ENCODE measurements at places on chromosomes 4 and X.

- DNase-seq, result no peak
These were observed 102.5 kb downstream of the DCHS2 start for GRCh38 chr4:154389148-154389547.

- no peak for DNase-seq
These were observed 7.3 kb upstream of the NSG1 start for GRCh38 chr4:4379540-4380087.

GRCh38 chrX:100979881-100980607, 10.5 kb downstream of the ARL13A start:
- no peak for DNase-seq

- no peak for DNase-seq
These were observed 12.8 kb downstream of the AIMP1 start for GRCh38 chr4:106329041-106329618.

GRCh38 chrX:134552351-134552750, 92.4 kb downstream of the HPRT1 start:
- no peak for DNase-seq

GRCh38 chr4:152983221-152983620, 47.1 kb downstream of the FHDC1 start:
- DNase-seq, result no peak

GRCh38 chr4:58602022-58602421, 1491.8 kb upstream of the IGFBP7 start:
- no peak for DNase-seq

DNA sequence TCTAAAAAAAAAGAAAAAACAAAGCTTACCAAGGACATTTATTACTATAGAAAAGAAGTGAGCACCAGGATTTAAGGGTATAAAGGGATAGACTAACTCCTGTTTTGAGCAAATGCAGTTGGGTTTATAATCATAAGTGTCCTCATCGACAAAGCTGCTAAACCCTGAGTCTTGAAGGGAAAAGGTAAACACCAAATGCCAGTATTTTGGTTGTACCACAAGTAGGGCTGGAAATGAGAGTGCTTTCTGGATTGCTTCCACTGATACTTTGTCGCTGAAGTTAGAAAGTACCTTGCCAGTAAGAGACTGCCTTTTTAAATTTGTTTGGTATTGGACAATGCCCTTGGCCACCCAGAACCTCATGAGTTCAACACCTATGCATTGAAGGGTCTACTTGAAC, 53.7 kb downstream of the WDFY3 start:
- DNase-seq, result no peak

GRCh38 chrX:132207996-132208395, 11.3 kb downstream of the RAP2C start:
- no peak for DNase-seq

GRCh38 chrX:100319716-100320115, 90.4 kb downstream of the PCDH19 start:
- no peak for DNase-seq

GRCh38 chrX:5559386-5559785, 669.3 kb downstream of the NLGN4X start:
- DNase-seq, result no peak

GRCh38 chr4:124918559-124919122, 206.1 kb upstream of the ANKRD50 start:
- no peak for DNase-seq

GRCh38 chrX:153511784-153512500, 5.5 kb upstream of the ATP2B3 start:
- DNase-seq, result no peak

Data from activated effector memory CD4-positive, alpha-beta T cell treated with anti-CD3 and anti-CD28 coated beads, Interleukin-2, amount 50 U/mL, for 16 hours (primary cell).